ENCODE measurements at places on chromosomes 2 and 18.

GRCh38 chr18:63208676-63209075, 110.9 kb downstream of the BCL2 start:
- no peak for DNase-seq

DNA sequence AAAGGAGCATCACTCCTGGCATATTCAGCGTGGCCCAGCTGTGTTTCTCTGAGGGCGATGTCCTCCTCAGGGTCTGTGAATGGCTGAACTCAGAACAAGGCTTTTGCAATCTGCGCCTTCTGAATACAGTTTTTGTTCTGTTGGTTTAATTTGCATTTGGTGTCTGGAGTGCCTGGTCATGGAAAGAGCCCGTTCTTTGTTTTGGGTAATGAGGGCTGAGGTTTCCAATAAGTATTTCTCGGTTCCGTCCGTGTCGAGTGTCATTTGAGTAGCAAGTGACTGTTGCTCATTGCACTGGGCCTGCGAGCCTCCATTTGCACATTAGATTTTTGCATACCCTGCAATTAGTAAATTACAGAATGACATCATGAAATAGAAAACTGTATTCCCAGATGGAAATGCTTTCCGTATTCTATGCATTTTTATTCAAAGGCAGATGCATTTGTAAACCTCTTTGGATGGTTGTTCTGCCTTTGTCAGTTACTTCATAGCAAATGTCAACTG, 57.3 kb downstream of the NEDD4L start:
- DNase-seq = no peak

DNA sequence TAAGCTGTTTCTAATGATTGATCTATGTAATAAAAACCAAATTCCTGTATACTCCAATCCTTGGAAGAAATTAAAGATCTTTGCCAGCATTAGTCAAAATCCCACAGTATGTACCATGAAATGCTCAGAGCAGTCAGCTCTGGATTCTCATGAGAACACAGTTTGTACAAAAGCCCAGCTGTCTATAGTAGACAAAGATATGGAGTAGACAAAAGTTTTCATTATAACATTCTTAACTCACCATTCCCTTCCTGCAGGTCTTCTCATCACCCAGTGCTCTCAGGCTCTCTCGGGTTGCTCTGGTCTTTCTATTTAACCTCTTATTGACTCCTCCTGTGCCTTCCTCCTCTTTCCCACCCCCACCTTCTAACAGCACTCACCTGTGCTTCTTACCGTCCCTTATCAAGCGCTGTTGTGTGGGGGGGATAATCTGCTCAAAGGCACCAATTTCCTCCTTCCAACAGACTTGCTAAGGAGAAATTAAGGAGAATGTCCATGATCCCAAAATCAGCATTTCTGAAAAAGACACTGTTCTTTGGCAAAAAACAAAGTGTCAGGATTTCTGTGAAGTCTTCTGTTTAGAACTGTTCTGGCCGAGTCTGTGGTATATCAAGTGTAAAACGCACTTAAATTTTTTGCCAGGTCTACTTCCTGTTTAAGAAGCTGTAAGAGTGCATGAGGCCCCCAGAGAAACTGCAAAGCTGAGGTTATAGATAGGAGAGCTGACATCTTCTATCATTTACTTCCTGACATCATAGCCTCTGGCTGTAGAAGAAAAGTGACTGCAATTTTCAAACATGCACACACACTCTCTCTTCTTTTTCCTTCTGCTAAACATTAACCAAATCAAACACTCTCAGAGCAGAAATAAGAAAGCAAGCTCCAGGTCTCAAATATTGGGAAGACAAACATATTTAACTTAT, 144.1 kb downstream of the EVA1A start:
- peak; percentile 9 for DNase-seq

DNA sequence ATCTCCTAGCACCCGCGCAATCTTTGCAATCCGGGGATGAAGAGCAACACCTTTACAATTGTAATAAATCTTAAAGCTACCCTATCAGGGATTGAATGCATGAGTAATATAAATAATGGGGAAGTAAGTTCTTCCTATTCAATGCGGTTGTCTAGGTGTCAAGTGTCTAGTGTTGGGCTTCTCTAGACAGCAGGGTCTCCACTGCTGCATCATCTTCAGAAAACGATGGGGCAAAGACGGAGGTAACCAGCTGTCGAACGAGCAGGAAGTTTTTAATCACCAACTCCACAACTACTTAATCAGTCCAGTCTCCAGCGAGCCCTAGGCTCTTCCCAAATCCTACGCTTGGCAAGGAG, 573 bp downstream of the STAM2 start:
- DNase-seq = peak; percentile 50

DNA sequence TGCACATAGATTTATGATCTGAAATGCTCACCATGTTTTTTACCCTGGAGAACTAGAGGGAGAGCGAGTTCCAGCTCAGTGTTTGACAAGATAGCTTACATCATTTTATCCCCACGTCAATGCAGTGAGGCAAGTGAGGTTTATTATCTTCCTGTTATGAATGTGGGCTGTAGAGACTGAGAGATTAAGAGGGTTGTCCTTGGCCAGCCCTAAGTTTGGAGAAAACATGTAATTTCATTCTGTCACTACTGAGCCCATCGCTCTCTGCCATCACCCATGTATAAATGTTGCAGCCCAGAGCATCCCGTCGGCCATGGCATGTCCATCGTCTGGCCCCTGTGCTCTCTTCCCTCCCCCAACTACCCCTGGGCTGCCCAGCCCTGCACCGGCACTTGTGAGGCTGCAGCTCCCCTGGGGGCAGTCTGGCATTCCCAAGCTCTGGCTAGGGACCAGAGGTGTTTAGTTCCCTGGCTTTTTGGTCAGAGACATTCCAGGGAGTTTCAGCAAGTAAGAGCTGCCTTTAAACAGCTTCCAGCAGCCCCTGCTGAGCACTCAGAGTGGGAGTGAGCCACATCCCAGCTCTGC, 136.7 kb downstream of the ANTXR1 start:
- DNase-seq = no peak

- DNase-seq = no peak
Observed at GRCh38 chr2:232058931-232059330, 97.4 kb downstream of the DIS3L2 start.

GRCh38 chr2:230942920-230943896, 18.2 kb upstream of the GPR55 start:
- peak; percentile 58 for DNase-seq

DNA sequence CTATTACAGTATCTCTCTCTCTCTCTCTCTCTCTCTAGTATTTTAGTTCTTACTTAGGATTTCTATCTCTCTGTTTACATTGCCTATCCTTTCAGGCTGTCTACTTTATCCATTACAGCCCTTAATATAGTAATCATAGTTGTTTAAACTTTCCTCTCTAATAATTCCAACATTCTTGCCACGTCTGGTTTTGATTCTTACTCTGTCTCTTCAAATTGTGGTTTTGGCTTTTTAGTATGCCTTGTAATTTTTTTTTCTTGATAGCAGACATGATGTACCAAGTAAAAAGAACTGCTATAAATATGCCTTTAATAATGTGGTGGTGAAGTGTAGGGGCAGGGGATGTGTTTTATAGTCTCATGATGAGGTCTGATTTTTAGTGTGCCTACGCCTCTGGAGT, 1809.5 kb upstream of the CELF4 start:
- DNase-seq = no peak

DNA sequence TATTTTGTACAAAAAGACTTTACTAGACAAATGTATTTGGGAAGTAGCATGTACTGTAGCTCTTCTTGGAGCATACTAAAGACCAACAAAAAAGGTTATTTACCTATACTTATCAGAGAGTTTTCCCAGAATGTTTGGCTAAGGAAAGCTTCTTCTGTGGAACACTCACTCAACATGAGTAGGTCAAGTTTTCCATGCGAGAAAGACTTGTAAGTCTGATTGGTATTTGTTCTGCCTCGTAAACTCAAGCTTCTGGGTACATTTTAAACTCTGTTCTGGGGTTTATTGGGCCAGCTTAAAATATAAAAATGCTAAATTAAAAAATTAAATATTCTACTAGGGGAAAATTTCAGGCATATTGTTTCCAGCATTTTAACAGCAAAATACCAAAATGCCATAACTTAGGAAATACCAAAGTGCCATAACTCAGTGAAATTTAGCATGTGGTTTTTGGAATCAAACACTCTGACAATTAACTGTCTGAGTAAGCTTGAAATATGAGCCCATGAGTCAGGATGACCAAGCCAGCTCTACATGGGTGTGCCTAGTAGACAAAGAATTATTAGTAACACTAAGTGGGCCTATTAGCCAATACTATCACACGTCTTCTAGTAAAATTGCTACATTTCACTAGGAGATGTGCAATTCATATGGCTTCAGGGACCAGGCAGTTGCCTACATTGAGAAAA, 47.3 kb upstream of the SERPINE2 start:
- DNase-seq = no peak

GRCh38 chr2:169086893-169087467, 17.6 kb downstream of the DHRS9 start:
- no peak for DNase-seq

Data from germinal center (tissue), 1 donor.